Articular chondrocyte of knee joint (primary cell): ENCODE measurements at places on chromosomes 5 and 9. TPM values are rescaled to one million over a fixed set of nuclear protein-coding genes. Genes with fewer than 3 reads are reported as not detected.

CRB2 gene
- total RNA-seq = under 0.01 TPM in 1 of 2 replicates, not detected in the other

IFNA2 gene
- total RNA-seq = 0.11 TPM in 1 of 2 replicates, not detected in the other

ARSI gene
- 7.2 and 8.0 TPM in 2 replicates for total RNA-seq

GAPT gene
- total RNA-seq = not detected in 2 replicates

UTP15 gene
- total RNA-seq = 25.9 and 31.2 TPM in 2 replicates

PPWD1 gene
- total RNA-seq = 58.9 and 61.5 TPM in 2 replicates

RNF183 gene
- total RNA-seq = not detected in 2 replicates

DYNC2I2 gene
- total RNA-seq = 44.1 and 47.4 TPM in 2 replicates
